Hematopoietic multipotent progenitor cell treated with erythropoietin and hydrocortisone succinate and interleukin-3 and kit ligand, for 15 days (in vitro differentiated cells): ENCODE measurements at places on chromosomes 3 and 15.

DNA sequence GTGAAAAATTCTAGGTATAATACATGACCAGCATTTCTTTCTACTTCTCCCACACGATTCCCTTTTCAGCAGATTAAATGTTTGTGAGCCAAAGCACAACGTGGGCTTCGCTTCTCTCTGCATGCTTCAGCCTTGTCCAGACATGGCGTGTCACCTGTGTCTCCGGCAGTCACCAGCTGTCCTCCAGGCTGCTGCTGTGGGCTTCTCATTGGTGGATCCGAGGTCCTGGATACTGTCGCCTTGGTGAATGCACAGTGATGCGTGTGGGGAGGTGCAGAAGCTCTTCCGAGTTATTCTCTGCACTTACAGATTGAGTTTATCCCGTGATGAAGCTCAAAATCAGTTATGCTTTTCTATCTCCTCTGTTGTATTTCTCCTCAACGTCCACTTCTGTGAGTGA is 23.0 kb upstream of the GOLGA8J start:
- DNase-seq, result no peak

GRCh38 chr3:30340500-30340899 is 265.9 kb upstream of the TGFBR2 start:
- DNase-seq, result no peak

- DNase-seq, result no peak
Observed at GRCh38 chr3:99524559-99524958, 113.8 kb upstream of the COL8A1 start.

DNA sequence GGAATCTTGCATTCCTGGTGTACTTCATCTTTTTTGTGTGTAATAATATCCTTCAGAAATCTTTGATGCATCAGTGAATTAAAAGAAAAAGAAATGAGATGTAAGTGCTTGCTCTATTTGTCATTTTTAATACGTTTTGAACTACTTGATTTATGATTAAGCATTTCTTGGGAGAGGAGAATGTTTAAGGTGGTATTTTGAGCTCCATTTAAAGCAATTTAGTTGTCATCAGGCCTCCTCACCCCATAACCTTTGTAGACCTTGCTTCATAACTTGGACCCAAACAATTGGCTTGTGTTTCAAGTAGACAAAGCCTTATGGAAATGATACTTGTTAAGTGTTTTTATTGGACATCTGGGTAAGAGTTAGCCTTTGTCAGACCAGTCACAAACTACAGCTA is 87.1 kb upstream of the VEPH1 start:
- no peak for DNase-seq

- no peak for DNase-seq
Observed at GRCh38 chr15:62925875-62926274, 116.7 kb upstream of the TPM1 start.

DNA sequence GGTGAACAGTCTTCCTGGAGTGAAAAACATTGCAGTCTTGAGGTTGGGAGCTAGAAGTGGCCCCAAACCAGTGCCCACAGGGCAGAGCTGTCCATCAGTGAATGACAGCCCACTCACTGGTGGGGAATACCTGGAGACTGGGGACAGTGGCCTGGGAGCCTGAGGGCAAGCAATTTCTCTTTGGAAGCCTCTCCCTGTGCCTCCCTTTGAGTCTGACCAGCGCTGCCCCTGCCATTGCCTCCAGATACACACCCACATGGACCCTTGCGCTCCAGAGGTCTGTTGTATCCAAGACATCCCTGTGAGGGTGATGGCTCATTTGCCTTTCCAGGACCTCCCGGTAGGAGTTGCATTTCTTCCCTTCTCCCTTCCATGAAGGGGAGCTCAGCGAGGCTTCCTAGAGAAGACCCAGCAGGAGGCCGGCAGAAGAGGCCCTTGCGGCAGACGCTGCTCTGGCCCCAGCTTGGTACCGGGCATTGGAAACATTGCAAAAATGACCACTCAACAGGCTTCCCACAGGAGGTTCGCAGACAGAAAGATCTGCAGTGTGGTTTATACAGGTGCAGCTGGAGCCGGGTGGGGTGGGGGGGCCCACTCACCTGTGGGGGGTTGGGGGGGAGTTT is 38.5 kb downstream of the KLF13 start:
- DNase-seq, result no peak

GRCh38 chr3:182608832-182609231 is 184.5 kb upstream of the ATP11B start:
- DNase-seq, result no peak

GRCh38 chr3:8775602-8776001 is 6.2 kb upstream of the OXTR start:
- no peak for DNase-seq

GRCh38 chr3:124442463-124442862 is 287.8 kb upstream of the UMPS start:
- no peak for DNase-seq

GRCh38 chr3:170322566-170323269 is 34.8 kb upstream of the SKIL start:
- no peak for DNase-seq

- DNase-seq, result no peak
Observed at GRCh38 chr3:195802795-195803194, 8.9 kb downstream of the MUC4 start.

DNA sequence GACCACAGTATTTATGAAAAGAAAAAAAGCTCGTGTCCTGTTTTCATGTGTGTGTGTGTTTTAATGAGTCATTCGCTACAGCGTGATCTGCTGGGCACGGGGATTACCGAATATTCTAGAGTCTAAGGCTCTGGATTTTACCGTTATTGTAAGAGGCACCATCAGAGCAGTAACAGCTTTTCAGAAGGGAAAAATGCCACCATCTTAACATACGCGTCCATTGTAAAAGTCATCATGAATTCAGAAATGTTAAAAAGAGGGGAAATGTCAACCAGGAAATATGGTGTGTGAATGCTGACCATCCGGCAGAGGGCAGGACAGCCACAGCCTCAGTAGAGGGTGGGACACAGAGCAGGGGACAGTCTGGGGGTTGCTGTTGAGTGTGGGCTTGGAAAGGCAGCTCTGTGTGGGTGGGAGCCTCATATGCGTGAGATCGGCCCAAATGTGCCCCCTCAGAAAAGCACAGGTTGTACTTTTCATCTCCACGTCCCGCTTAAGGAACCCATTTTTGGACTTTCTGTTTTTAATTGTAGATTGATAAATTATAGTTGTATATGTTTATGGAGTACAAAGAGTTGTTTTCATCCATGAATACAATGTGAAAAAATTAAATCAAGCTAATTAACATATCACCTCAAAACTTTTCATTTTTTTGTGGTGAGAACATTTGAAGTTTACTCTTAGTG is 69.6 kb downstream of the ASB7 start:
- DNase-seq, result no peak

DNA sequence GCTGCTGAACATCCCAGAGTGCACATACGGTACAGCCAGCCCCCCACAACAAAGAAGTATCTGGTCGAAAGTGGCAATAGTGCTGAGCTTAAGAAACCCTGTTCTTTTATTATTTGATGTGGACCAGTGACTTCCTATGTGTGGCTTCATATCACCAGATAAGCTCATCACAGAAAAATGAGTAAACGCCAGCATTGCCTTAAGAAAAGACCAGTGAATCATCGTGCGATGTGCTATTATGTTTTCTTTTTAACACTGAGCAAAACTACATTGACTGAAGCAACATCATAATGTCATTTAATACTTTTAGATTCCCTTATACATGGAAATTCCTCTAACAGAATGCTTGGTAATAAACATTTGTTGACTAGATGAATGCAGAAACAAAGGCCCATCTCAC is 45.2 kb upstream of the ARRDC4 start:
- no peak for DNase-seq

DNA sequence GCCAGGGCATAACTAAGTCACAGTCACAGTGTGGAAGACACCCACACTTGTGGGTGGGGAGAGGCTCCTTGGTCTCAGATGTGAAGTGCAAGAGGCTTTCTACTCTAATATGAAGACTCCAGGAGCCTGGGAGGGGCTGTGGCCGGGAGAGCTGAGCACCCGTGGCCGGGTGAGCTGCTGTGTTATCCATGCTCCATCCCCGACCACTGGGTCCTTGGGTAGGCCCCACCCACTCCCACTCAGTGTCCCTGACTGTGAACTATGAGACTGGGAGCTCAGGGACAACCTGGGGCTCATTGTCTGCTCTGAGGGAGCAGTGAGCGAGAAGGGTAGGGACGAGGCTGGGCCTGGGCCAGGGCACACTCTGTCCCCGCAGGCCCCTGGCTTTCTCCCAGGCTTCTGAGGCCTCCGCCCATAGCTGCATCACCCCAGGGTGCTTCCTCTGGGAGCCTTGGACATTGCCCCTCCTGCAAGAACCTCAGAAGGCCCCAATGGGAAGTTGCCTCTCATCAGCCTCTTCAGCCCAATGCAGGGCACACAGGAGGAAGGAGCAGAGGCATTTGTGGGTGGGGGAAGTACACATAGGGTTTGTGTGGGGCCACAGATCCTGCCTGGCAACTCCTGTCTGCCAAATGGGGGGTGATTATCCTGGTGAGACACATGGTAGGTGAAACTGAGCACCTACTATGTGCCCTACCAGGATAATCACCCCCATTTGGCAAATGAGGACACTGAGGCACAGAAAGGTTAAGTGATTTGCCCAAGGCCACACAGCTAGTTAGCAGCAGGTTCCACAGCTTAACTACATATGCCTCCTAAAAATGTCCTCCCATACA is 2.4 kb downstream of the ANPEP start:
- DNase-seq, result no peak

- DNase-seq, result no peak
Observed at GRCh38 chr3:122960652-122961051, 66.9 kb downstream of the SEMA5B start.
